ENCODE measurements at places on chromosomes 16 and 17.

DNA sequence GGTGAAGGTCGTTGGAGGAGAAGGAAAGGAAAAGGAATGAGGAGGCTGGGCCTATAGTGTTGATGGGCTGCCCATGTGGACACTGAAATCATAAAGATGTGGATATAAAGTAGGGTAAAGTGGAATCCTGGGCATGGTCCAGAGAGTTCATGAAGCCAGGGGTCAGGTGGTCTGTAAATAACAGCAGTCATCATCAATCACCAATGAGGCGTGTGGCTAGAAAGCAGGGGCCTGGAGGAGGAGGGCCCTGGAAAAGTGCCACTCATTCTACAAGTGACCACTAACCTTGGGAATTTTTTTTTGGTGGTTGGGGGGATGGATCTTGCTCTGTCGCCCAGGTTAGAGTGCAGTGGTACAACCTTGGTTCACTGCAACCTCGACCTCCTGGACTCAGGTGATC is 115.3 kb upstream of the NOL11 start:
- DNase-seq = no peak

- no peak for DNase-seq
Observed at GRCh38 chr16:87042551-87043230, 274.5 kb downstream of the C16orf95 start.

DNA sequence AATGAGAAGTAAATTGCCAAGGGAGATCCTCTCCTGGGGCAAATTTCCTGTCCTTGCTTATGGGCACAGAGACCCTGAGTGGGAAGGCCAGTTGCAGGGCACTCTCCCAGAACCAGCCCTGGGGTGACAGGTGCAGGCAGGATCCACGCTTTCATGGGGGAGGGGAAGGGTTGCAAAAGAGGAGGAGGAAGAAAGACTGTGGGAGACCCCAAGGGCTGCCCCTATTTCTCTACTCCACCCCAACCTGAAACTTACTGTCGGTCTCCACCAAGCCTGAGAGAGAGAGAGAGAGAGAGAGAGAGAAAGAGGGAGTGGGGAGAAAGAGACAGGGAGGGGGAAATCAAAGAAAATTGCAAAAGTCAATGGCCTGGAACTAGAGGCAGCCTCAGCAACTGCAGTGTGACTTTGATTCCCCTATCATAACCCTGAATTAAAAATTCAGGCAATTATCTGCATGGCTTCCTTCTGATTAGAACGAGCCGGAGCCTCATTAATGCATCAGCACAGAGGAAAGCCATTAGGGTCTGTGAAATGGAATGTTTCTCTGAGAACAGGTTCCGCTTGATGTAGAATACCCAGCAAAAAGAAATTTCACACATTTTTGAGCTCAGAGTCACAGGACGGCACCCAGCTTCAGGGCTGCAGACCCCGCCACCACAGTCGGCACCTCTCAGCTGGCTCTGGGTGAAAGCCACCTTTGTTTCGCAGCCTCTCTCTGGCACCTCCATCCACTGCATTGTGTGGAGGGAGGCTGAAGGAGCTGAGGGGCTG is 45.1 kb upstream of the HNF1B start:
- DNase-seq = no peak

DNA sequence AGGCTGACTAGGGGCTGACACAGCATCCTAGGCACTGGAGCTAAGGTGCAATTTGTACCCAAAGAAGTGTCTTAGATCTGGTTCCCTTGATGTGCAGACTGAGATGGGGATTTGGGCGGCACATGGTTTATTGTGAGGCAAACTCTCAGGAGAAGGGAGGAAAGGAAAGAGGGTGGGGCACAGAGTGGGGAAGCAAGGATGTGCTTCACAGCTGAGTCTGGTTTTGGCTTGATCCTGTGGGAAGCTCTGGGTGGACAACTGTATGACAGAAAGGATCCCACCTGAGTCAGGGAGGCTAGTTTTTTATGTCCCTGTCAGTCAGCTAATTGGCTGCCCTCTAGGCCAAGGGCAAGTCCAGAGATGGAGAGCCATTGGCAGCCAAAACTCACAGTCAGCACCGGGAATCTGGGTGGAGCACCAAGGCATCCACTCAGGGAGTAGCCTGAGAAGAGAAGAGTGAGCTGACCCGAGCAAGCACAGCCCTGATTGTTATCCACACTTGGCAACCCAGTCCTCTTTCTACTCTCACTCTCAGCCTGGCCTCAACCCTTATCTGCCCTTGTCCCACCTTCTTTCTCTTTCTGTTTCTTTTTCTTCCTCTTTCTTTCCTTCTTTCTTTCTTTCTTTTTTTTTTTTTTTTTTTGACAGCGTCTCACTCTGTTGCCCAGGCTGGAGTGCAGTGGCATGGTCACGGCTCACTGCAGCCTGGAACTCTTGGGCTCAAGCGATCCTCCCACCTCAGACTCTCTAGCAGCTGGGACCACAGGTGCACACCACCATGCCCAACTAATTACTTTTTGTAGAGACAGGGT is 12.0 kb downstream of the ARL4D start:
- DNase-seq = no peak

- DNase-seq = peak; percentile 35
Observed at GRCh38 chr16:57694725-57695679, at the start of gene DRC7. Gene DRC7, plus strand, starts transcription at chr16:57694806. Its CDS starts 3,144 bp downstream, at chr16:57697950.

DNA sequence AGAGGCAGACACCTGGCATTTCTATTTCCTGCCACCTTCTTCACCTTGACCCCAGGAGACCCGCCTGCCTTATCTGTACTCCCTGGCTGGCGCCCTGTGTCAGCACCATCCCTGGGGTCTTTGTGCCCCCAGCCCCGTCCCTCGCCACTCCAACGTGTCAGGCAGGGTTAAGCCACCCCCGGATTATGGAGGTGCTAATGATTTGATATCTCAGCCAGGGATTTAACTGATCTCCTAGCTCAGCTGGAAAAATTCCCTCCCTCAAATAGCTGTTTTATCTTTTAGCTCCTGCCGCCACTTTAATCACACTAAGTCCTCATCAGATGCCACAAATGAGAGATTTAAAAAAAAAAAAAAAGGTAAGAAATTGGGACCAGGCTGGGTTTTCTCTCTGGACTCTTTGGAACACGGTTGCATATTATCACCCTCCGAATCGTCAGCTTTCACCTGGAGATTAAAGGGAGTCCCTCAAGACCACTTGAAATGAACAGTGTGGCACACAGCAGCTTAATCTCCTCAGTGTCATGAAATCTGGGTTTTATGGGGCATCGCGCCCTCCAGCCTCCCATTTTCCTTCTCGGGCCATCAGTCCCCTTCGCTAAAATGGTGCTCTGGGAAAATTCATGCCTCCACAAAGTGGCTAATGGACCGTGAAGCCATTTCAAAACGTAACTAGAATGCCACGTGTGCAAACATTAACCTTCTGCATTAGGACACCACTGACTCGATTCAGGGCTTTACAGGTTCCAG is 26.2 kb upstream of the WFDC1 start:
- no peak for DNase-seq

DNA sequence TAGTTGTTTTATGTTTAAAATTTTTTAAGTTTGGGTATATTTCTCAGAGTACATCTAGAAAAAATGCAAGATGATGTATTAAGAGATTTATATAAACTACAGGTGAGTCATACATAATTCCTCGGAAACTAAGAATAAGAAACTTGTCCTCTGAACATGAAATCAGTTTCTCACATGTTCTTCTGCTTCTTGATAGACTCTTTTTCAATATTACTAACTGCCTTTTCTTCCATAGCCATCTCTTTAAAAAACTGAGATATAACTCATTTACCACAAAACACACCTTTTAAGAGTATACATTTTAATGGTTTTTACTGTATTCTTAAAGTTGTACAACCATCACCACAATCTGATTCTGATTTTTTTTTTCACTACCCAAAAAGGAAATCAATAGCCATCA is 238.4 kb upstream of the AXIN2 start:
- DNase-seq = no peak

- DNase-seq = no peak
Observed at GRCh38 chr16:11611871-11612664, 25.3 kb upstream of the LITAF start.

DNA sequence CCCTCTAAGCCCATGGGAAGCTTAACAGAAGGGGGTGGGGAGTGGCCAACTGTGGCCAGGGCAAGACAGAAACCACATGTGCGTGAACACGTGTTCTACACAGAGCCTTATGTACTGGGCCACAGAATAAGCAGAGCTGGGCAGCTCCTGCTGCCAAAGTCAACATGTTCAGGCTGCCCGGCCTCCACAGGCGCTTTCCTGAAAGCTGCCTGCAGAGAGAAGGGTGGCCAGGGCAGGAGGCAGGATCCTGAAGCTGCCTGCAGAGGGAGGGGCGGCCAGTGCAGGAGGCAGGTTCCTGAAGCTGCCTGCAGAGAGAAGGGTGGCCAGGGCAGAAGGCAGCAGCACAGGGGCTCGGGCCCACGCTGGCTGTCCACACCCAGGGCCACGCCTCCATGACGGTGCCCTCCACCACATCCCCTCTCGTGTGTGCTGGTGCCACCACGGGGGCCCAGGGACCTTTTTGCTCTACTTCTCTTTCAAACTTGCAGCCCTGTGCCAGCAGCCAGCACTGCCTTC is 79.5 kb downstream of the ANKRD11 start:
- DNase-seq = peak; percentile 45

- no peak for DNase-seq
Observed at GRCh38 chr17:75588596-75589011, 1.0 kb downstream of the MYO15B start.

DNA sequence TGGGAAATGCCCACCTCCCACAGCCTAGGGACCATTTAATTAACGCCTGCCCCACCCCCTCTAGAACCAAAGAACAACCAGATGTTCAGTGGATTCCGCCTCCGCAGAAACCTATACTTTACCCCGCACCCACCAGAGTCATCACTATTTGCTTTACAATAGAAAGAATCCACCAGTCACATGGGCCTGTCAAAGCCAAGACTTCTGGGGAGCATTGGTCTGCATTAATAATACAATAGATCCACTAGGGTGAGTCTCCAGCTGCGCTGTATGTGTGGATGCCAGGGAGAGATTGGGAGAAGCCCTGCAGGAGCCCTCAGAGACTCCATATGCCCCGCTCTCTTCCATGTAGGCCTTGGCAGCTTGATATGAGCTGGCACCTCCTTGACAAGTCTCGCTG is 31.3 kb downstream of the CLEC19A start:
- DNase-seq = no peak

- no peak for DNase-seq
Observed at GRCh38 chr17:56688151-56688550, 94.7 kb downstream of the NOG start.

GRCh38 chr17:43669971-43670644 is 8.4 kb upstream of the MEOX1 start:
- DNase-seq = no peak

GRCh38 chr17:21304091-21304490 is 19.6 kb downstream of the MAP2K3 start:
- DNase-seq = no peak

GRCh38 chr16:62100651-62101050 is 64.4 kb upstream of the CDH8 start:
- no peak for DNase-seq

All from foreskin keratinocyte (primary cell).